ENCODE measurements at places on chromosomes 6 and 20.

DNA sequence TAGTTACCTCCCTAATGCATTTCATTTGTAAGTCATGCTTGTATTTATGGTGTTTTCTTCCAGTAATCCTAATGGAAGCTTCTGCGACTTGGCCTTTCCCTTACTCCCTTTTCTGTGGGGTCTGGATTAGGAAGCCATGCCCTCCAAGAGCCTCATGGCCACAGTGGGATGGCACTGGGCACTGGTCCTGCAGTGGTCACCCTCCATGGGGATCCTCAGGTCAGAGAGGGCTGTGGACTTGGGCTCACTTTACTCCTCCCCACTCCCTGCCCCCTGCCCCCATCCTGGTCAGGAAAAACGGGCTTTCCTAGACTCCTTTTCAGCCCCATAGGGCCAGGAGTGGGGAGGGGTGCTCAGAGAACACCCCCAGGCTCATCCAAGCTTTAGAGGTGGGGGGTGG, 49.9 kb downstream of the EBF4 start:
- DNase-seq = no peak

DNA sequence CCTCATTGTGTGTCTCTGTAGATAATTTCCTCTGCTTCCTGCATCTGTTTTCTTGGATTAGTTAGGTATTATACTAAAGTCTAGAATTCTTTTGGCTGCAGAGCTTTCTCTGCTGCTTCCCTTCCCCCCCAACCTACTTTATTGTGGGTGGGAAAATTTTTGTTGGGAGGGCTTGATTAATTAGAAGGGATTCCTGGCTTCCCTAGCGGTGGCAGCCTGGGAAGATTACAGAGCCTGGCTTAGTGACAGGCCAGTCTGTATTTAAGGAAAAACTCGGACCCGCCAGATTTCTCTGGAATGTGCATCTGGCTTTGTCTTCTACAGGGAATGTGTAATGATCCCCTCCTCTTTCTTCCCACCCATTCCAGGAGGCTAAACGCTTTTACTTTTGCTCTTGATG, 31.2 kb downstream of the SLX4IP start:
- DNase-seq = no peak

GRCh38 chr6:147005499-147005898, 198.7 kb upstream of the STXBP5 start:
- DNase-seq = no peak

GRCh38 chr20:57512432-57512831, 12.5 kb downstream of the CTCFL start:
- no peak for DNase-seq

DNA sequence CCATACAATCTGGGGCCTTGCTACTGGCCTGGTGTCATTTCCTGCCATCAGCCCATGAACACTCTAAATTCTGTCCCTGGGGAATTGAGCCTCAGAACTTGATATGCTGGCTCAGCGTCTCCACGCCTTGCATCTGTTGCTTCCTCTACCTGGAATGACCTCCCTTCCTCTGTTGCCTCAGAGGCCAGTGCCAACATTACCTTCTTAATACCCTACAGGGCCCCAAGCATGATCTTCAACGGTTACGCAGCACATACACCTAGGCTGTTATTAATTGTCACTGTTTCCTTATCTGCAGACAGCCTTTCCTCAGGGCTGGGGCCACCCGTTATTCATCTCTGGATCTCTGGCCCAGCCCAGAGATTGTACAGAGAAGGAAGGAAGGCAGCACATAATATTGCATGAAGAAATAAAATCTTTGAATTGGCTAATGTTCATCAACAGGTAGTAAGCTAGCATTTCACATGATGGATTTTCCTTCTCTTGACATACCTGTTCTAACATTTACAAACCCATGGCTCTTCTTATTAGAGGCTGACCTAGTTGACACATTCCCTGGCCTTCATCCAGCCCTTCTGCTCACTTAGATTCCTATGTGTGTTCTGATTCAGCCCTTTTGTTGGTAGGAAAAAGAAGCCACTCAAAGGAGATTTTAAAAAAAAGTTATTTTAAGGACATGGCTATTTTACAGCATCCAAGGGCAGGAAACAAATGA, 8.4 kb upstream of the RNF182 start:
- no peak for DNase-seq

GRCh38 chr6:2038092-2038491, 207.3 kb downstream of the GMDS start:
- no peak for DNase-seq

GRCh38 chr6:26571592-26572296, 25.0 kb upstream of the ABT1 start:
- DNase-seq = no peak

DNA sequence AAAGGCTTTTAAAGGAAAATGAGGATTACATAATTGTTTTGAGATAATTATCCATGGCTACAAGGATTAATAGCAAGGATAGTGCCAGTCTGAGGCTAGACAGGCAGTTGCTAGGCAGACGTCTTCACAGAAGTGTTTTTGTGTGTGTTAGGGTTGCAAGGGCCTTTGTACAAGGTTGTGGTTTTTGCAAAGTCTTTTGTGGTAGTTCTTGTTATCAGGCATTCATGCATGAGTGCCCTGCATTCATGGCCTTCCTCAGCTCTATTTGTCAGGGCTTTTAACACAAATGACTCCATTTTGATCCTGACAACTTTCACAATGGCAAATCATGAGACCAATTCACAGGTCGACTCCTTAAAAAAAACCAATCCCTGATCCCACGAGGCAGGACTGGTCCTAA, 68.1 kb upstream of the TXNDC5 start:
- no peak for DNase-seq

DNA sequence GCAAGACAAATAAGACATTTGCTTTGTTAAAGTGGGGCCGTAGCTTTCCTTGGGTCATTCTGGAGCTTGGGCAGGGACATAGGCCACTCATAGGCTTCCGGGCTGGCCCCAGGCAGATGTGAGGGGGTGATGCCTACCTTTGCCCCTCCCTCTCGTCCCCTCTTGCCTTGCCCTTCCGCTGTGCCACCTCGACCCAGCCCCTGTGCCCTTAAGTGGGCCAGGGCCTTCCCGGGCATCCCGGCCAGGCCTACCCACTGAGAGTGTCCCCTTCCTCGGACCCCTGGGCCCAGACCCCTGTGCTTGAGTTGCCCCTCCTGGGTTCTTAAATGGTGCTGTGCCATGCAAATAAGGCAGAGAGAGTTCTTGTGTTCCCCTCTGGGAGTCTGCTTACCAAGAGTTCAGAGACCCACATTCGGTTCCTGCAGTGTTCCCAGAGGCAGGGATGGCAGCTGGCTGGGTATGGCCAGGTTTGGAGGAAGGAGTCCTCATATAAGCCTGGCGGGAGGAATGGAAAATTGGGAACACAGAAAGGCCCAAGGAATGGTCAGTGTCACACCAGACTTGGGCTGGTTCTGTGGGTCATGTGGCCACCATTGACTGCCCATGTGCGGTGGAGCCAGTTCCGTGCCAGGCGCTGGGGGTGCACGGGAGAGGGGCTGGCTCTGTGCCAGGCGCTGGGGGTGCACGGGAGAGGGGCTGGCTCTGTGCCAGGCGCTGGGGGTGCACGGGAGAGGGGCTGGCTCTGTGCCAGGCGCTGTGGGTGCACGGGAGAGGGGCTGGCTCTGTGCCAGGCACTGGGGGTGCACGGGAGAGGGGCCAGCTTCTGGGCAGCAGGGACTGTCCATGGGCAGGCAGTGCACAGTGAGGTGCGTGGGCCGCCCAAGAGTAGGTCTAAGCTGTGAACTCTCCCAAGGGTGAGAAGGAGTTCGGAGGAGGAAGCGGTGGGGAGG, 173.5 kb upstream of the SNX9 start:
- no peak for DNase-seq

- no peak for DNase-seq
These were observed 49.3 kb downstream of the PRR18 start for GRCh38 chr6:166258854-166259276.

GRCh38 chr6:28446818-28447511, 3.7 kb upstream of the ZSCAN23 start:
- no peak for DNase-seq

- no peak for DNase-seq
These were observed 147.8 kb upstream of the INSM1 start for GRCh38 chr20:20220134-20220533.

- no peak for DNase-seq
These were observed 100.2 kb downstream of the FIG4 start for GRCh38 chr6:109791301-109791700.
